Activated CD4-positive, alpha-beta T cell treated with anti-CD3 and anti-CD28 coated beads, Interleukin-2, amount 50 U/mL, for 48 hours (primary cell): ENCODE measurements at places on chromosomes 12 and 14.

- DNase-seq: no peak
These were observed 3.7 kb upstream of the ZNF384 start for GRCh38 chr12:6692888-6693287.

GRCh38 chr12:49635656-49636055, 12.3 kb downstream of the PRPF40B start:
- no peak for DNase-seq

- DNase-seq: no peak
These were observed 90.4 kb downstream of the MED13L start for GRCh38 chr12:116187151-116187511.

- DNase-seq: no peak
These were observed 39.2 kb upstream of the RPH3A start for GRCh38 chr12:112752303-112752702.

DNA sequence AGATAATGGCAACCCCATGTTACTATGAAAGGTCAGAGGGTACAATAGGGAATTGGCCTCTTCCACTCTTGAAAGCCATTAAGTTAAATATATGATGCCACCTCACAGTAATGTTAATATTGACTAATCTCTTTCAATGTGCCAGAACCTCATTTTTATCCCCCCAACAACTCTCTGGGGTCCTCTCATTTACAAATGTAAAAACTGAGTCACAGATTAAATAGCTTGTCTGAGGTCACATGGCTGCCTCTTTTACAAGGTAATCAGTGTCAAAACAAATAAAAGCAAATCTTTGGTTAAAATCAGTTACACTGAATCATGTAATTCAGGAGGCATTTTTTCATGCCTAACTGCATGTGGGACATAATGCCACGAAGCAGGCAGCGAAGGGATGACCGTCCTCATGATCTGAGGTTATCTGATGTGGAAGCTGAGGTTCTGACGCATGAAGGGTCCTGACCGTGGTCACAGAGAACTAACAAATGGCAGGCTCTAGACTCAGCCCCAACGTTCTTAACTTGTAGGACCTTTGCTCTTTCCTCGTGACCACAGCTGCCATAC, 78.5 kb downstream of the PTPN21 start:
- DNase-seq: no peak

DNA sequence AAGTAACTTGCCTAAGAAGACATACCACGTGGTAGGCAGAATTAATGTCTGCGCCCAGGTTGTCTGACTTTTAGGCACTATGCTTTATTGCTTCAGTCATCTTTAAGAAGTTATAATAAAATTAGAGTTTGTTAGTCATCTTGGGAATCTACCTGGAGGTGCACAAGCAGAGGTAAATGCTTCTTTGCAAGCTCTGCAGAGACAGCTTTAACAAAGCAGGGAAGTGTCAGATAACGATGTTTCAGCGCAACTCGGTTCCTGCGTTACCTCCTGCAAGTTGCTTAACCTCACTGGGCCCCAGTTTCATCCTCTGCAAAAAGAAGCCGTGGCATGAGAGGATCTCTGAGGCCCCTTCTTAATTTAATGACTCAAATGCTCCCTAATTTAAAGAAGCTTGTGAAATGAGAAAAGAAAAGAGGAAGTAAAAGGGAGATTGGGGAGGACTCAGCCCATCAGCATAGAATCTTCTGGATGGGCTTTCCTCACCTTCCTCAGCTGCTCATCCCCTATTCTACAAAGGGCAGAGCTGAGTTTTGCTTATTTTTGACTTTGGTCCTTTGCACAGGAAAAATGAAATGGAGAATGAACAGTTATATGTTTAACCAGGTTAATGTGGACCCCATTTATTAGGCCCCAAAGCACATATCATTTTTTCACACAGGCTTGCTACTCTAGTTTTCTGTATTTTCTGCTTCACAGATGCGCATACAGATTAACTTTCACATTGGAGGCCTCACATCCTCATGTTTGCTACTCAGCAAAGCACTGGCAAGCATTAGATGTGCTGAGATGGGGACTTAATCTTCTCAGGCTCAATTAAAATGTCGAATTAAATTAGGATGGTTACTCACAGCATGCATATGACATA, 5.1 kb downstream of the ARHGDIB start:
- DNase-seq: peak; percentile 60

GRCh38 chr12:55695349-55695748, 12.4 kb downstream of the ITGA7 start:
- no peak for DNase-seq

DNA sequence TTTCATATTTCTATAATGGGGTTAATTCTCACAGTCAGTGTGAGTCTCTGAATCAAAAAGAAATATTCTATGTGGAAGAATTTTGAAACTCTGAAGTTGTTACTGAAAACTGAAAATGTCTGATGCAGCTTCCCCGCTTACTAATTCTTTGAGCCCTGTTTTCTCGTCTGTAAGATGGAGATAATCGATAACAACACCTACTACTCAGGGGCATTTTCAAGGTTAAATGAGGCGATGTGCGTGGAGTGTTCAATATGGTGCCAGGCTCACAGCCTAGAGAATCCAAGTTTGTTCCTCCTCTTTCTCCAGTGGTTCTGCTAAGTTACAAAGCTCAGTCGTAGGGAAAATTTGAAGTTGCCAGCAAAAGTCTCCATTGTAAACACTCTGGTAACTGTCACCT, 391.4 kb downstream of the FUT8 start:
- DNase-seq: no peak

GRCh38 chr12:47955059-47955458, 8.3 kb upstream of the TMEM106C start:
- DNase-seq: no peak

- DNase-seq: no peak
These were observed 390.3 kb downstream of the AACS start for GRCh38 chr12:125455556-125455955.

GRCh38 chr14:31484754-31485153, 3.1 kb downstream of the GPR33 start:
- DNase-seq: no peak

DNA sequence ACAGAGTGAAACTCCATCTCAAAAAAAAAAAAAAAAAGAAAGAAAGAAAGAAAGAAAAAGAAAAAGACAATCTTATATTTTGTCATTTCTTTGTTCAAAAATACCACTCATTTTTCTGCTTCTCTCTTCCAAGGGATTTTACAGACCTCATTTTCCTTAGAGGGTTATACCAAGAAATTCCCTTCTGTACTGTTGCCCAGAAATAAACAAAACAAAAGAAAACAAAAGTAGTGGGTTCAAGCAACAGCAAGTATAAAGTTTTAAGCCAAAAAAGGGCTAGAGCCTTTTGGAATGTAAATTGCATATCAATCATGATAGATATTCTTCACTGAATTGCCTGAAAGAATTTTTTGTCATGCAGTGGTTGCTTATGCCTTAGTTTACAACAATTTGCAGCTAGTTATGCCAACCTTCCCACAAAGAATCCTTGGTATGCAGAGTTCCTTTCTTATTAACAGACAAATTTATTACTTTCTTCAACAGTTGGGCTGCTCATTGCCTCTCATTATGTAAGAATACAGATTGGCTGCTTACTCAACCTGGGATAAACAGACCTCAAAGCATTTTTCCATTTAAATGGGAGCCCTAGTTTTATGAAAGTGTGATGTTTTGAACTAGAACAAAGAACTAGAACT, 129.1 kb upstream of the PPFIA2 start:
- no peak for DNase-seq

DNA sequence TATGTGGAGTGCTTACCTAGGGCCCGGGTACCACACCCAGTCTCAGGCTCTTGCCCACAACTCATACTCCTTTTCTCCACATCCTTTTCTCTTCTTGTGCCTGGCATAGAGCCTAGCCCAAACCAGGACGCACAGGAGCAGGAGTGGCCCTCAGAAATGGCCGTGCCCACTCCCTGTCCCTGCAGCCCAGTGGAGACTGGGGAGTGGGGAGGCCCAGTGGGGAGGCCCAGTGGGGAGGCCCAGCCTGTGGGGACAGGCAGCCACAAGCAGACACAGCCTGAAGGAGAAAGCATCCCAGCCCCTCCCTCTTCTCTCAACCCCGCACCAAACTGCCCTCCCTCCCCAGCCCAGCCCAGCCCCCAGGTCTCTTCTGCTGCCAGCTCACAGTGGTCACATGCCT, 196.8 kb downstream of the KIF26A start:
- no peak for DNase-seq

GRCh38 chr14:100825713-100826331, at the start of gene MEG3:
Gene MEG3 (plus strand): TSS chr14:100826118.
- DNase-seq: no peak

DNA sequence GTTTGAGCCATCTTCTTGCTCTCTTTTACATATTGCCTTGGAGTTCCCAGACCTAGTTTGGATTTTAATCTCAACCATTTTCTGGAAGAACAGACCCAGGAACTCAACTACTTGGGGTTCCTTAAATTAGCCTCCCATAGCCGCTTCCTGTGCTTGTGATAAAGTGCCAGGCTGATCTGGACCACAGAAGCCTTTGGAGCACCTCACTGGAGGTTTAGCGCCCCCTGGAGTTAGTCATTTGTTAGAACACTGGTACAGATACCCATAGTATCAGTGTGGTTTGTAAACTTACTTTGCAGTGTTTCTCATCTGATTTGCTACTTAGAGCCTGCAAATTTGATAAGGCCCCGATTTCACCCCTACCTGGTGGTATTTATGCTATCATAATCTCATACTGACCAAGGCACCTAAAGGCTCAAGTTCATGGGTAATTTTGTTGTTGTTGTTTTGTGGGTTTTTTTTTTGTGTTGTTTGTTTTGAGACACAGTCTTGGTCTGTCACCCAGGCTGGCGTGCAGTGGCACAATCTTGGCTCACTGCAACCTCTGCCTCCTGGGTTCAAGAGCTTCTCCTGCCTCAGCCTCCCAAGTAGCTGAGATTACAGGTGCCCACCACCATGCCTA, 3.7 kb downstream of the UNC119B start:
- peak; percentile 57 for DNase-seq

DNA sequence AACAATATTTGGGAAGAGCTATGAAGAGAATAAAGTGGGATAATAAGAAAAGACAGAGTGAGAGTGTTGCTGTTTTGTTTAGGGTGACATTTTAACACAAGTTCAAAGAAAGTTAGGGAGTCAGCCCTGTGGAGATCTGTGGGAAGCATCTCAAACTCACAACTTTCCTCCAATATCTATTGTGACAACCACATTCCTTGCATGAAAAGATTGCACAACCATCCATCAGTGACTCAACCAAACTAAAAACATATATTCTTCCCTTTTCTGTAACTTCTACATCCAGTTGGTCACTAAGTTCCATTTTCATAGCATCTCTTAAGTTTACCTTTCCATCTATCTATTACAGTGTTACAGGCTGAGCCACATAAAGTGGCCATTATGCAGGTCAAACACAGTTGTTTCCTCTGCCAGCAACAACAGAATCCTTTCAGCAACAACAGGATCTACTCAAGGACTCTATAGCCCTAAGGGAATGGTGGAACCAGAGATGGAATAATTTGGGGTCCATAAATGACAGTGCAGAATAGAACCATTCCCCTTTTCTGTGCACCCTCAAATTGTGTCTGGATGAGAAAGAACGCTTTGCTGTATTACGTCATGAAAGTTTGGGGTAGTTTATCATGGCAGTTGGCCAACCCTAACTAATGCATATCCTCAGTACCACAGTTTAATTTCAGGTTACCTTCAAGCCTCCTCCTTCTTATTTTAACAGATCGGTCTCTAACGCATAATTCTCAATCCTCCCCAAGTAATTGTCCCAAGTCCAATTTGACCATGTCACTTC, 118.8 kb downstream of the ST8SIA1 start:
- DNase-seq: no peak

DNA sequence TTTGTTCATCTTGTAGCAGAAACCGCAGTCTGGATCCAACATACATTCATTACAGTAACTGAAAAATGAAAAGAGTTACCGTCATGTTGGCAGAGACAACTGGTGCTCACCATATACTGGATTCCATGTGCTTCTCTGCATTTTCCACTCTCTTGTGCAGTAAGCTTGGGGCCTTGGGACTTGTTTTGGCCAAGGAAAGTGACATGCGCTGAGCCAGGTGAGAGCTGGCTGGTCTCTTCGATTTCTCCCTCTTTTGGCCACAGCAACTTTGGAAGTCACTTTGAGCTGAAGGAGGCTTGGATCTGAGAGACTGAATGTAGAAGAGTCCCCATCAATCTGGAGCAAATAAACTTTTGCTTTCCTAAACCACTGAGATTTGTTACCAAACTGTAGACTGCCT, 210.6 kb upstream of the ABCD2 start:
- DNase-seq: no peak

DNA sequence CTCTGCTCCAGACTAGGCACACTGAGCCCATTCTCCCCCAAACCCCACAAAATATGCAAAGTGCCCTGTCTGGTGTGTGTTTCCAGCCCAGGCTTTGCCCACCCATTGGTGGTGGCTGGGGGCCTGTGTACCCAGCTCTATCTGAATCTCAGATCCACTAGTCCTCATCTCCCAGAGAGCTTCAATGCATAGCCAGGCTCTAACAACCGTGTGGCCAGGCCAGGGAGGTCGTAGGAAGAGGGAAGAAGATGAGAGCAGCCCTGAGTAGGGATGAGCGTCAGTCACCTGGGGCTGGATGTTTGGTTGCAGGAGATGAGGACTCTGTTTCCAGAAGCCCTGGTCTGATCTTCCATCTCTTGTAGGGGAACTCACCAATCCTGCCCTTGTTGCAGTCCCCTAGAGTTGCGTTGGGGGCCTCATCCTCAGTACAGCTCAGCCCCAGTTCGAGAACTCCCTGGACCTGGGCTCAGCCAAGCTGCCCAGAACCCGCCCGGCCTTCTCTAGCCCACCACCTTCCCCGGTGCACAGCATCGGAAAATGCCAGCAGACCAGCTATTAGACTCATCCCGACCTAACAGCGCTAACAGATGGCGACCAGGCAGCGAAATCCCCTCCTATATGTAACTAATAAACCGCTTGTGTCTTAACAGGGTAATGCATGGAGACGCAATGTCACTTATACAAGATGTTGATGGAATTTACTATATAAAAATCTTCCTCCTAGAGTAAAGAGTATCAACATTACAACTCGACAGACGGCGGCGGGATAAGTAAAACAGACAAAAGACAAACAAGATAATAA, 3.2 kb upstream of the LHX5 start:
- no peak for DNase-seq

DNA sequence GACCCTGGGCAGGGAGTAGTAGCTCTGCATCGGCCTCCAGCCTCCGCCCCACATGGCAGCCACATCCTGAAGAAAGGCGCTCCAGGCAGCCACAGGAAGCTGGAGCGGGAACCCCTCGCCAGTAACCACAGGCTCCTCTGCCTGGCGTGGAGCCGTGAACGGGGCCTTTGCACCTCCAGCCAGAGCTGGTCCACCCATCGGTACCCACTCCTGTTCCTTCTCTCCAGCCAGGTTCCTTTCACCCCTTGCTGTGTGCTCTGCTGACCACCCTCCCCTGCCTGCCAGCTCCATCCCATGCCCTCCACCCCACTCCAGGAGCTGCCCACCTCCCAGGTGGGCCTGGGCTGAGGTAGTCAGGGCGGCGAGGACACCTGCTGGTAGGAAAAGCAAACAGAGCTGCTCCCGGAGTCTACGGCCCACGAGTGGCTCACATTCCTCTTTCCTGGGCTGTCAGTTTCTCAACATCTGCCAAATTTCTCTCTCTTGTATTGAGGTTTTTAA, 2.7 kb downstream of the TGFB3 start:
- peak; percentile 28 for DNase-seq

DNA sequence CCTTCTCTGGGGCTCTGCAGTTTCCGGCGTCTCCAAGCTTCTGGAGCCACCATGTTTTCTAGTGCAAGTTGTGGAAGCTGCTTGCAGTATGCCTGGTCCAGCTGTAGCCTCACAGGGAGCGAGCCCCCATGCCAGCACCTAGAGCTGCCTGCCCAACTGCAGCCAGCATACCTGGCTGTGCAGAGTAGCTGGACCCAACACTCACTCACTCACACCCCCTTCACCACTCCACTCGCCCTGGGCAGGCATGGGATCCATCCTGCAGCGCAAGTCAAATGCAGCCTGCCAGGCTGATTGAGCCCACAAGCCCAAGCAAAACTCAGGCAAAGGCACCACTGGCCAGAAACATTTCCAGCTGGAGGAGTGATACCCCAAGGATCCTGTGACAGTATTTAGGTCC, 797.3 kb downstream of the SLC16A7 start:
- no peak for DNase-seq
